ENCODE measurements at places on chromosomes 13 and 19.

GRCh38 chr13:68597641-68598040, 1367.5 kb upstream of the PCDH9 start:
- no peak for DNase-seq

DNA sequence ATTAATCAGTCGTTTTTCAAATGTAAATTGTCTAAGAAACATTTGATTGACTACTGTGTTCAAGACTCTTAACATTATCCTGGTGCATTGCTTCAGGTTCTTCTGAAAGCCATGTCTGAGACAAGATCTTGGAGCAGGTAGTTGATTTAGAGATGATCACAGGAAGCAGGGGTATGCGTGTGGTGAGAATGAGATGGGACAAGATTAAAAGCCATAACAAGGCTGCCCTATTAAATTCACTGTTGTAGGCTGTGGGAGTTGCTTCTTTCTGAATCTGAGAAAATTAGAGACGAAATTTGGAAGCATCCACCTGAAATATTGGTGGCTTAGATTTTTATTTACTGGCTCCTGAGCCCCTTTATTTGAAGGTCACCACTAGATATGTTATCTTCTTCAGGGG, 687.4 kb upstream of the SLITRK6 start:
- no peak for DNase-seq

DNA sequence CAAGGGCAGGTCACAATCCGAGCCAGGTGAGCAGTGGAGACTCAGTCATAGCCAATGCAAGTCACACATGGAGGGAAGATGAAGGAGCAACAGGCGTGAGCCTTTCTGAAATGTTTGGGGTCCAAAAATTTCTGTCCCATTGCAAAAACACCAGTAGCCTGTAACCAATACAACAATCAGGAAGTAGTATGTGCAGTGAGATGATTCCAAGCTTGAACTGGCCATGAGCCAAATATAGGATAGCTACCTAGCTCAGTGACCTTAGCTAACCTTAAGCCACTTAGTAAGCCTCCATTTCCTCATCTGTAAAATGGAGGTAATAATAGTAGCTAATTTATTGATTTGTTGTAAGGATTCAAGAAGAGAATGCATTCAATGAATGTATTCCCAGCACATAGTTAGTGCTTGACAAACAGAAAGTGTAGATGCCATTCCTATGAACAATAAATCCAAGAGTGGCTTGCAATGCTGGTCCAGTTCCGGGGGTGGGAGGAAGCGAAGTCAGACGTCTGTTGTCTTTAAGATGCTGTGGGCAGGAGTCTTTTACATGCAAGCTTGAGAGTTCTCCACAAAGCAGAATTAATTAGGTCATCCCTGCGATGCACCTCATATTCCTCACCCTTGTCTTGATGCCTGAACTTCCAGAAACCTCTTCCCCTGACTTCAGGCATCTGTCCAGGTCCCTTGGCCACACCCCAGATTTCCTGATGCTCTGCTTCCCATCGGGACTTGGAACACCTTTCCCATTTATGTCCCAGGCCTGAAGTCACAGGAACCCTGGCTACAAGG, 195.7 kb upstream of the UBL3 start:
- no peak for DNase-seq

DNA sequence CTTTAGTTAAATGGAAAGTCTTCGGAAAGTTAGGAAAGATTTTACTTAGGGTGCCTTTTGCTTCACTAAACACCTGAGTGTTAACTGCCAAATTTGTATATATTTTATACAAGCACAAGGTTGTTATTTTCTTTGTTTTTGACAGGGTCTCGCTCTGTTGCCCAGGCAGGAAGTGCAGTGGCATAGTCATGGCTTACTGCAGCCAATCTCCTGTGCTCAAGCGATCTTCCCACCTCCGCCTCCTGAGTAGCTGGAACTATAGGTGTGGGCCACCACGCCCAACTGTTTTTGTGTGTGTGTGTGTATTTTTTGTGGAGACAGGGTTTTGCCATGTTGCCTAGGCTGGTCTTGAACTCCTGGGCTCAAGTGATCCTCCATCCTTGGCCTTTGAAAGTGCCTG, 16.2 kb downstream of the KCTD4 start:
- DNase-seq = no peak

All from pulmonary artery endothelial cell (primary cell).